ENCODE measurements at places on chromosomes 6 and 20. TPM values are rescaled to one million over a fixed set of nuclear protein-coding genes. Genes with fewer than 3 reads are reported as not detected.

Gene RMND1
- 36.4 TPM for total RNA-seq

Gene MRAP2
- total RNA-seq: 0.33 TPM

Gene IP6K3
- not detected for total RNA-seq

Gene FAM217B
- total RNA-seq: 6.9 TPM

Gene SLC52A3
- total RNA-seq: not detected

Gene BMP6
- 1.3 TPM for total RNA-seq

Gene RAD21L1
- total RNA-seq: not detected

Gene ELMO2
- 48.2 TPM for total RNA-seq

Gene PACSIN1
- total RNA-seq: not detected

Gene THEMIS
- total RNA-seq: under 0.01 TPM

Gene MUC21
- total RNA-seq: not detected

Gene RIPOR2
- total RNA-seq: 1.4 TPM

Gene MBOAT1
- total RNA-seq: 5.0 TPM

Gene LCA5
- 12.1 TPM for total RNA-seq

Gene CCN6
- not detected for total RNA-seq

Gene MICB
- 3.4 TPM for total RNA-seq

Gene PLCB1
- 46.5 TPM for total RNA-seq

Gene HEY2
- 0.25 TPM for total RNA-seq

Gene PSMA7
- 282 TPM for total RNA-seq

Gene RHAG
- total RNA-seq: not detected

Measured in fibroblast of the aortic adventitia (primary cell).